ENCODE measurements at places on chromosomes 3 and 15.

DNA sequence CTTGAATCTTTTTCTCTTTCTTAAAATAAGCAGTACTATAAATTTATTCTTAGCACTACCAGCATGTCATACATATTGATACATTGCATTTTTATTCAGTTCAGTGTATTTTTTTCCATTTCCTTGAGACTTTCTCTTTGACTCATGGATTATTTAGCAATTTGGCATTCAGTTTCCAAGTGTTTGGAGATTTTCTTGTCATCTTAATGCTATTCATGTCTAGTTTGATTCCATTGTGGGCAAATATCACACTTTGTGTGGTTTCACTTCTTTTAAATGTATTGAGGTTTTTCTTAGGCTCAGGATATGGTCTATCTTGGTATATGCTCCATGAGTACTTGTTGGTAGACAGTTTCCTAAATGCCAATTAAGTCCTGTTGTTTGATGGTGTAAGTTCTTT is 99.5 kb downstream of the CHRNA7 start:
- DNase-seq: no peak

GRCh38 chr15:64379216-64379960 is 1.9 kb downstream of the PCLAF start:
- DNase-seq: no peak

GRCh38 chr3:188775412-188775811 is 396.4 kb upstream of the TPRG1 start:
- no peak for DNase-seq

DNA sequence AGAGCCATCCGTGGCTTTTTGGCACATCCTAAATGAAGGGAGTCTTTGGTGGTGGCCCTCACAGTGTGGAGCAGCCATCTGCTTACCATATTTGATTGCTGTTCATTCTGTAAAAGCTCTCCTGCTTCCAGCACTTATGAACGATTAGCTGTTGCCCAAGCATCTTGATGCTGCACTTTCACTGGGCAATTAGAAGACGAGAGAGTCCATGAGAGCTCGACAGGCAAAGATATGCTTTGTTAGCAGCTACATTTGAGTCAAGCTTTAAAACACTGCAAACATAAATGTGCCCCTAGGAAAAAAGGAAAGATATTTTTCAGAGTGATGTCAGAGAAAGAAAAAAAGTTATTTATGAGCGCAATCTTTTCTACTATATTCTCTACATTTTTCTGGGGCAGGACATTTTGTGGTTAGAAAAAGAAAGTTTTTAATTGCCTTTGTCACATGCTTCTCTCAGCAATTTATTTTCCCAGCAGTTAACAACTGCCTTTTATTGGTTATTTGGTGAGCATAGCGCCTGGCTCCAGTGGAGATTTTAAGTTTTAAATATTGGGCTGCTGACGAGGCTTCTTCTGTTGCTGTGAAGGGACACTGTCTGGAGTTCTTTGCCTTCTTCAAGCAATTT is 468.4 kb downstream of the C3orf38 start:
- DNase-seq: no peak

DNA sequence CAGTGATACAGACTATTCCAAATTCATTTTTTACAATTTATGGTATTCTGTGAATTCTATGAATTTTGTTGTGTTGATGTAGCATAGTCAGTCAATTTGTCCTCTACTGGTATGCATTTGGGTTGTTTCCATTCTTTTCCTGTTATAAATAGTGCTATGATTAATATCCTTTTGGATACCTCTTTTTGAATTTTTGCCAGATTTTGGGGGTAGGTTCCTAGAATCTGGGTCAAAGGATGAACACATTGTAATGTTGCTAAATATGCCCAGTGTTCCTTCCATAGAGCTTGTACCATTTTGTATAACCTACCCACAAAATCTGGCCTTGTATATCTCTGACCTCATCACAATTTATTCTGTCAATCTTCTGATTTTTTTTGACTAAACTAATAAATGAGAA is 44.4 kb upstream of the C3orf38 start:
- no peak for DNase-seq

GRCh38 chr15:27692438-27692837 is 406.7 kb downstream of the OCA2 start:
- DNase-seq: no peak

DNA sequence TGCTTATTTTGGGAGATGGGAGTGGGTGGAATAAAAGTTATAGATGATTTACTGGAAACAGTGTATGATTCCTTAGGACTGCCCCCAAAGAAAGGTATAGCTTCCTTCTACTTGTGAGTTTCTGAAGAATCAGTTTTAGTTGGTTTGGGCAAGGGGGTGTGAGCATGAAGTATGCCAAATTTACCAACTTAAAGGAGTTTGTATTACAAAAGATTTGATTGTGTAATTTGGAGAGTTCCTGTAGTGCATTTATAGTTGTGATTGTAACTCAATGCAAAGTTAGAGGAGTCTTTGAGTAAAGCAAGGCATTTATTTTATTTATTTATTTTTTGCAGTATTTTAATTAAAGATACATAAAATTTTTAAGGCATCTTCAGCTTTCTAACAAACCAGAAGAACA is 42.8 kb downstream of the TSC22D2 start:
- no peak for DNase-seq

DNA sequence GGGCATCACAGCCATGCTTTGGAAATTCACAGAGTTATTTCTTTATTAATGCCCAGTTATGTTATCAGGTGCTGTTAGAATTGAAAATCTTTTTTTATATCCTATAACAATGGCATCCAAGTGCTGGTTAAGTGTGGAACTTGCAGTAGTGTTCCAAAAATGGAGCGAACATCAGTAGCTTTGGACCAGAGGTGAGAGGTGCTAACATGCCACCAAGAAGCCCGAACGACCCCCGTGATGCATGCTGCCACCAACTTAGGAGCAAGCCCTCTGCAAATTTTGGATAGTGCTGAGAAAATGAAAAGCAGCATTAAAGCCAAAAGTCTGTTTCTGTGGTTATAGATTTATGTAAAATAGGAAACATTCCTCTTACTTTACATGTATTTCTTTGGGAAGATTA is 24.8 kb downstream of the RBP1 start:
- no peak for DNase-seq

- no peak for DNase-seq
Observed at GRCh38 chr3:14478956-14479550, 61.1 kb downstream of the GRIP2 start.

- DNase-seq: peak; percentile 67
Observed at GRCh38 chr15:75201616-75202250, at the start of gene C15orf39. TSS of gene C15orf39 (plus strand) at chr15:75201882. CDS start at chr15:75206049, 4,167 bp downstream.

DNA sequence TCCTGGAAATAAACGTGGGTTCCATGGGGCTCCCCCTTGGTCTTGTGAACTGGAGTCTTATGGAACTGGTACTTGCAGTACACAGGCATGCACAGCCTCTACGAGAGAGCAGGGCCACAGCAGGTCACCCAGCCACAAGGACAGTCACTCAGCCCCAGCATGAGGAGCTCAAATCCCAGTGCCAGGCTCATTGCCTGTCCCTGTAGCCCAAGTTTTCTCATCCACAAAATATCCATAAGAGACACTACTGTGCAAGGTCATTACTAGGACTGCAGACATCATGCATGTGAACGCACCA is 48.0 kb downstream of the CFAP92 start:
- DNase-seq: no peak

- DNase-seq: no peak
Observed at GRCh38 chr3:32423534-32423933, 31.9 kb downstream of the CMTM7 start.

GRCh38 chr3:154182322-154182922 is 61.2 kb downstream of the ARHGEF26 start:
- DNase-seq: no peak

GRCh38 chr15:100095541-100096247 is 246.1 kb downstream of the ADAMTS17 start:
- DNase-seq: no peak

DNA sequence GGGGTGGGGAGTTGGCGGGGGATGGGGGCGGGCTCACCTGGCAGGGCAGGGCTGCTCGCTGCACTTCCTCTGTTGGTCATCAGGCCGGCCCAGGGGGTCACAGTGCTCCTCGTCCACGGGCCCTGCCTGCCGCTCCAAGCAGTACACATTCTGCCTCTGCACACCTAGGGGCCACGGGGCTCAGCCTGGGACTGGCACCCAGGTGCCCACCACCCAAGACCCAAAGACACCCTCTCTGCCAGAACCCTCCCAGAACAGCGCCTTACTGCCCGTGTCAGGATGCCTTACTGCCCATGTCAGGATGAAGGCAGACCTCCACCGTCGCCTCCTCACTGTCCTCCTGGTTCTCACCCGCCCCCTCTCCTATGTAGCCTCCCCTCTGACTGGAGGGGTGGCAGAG is 43.2 kb downstream of the ADAMTS7 start:
- no peak for DNase-seq

DNA sequence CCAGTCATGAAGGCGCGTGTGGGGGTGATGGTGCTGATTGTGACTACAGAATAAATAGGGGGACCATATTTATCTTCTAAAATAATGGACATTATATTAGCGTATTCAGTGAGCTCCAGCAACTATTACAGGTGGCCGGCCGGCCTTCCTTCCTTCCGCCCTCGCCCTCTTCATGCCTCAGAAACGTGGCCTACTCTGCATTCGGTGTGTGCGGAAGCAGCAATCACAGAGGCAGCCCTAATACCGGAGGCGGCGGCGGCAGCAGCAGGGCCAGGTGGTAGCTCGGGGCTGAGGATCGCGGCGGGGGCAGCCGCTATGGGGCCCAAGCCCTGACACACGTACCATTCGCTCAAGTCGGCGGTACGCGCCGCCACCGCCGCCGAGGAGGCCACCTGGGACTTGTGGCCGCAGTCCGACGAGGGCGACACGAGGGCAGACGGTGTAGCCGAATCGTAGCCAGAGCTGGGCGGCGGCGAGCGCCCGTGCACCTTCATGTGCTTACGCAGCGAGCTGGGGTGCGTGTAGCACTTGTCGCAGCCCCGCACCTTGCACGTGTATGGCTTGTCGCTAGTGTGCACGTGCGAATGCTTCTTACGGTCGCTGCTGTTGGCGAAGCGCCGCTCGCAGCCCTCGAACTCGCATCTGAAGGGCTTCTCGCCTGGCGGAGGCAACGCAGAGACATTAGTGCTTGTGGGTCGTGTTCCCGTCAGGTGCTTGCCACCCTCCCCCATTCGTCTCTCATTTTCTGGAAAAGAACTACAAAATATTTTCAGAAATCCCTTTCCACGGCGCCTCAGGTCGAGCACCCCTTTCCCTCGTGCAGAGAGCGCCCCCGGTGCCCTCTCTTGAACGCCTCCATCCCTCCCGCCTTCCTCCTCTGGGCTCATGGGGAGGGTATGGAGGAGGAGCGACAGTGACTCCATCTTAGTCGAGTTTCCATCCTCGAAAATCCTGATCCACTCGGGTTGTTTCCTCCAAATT is 15.5 kb downstream of the ZIC4 start:
- DNase-seq: no peak

GRCh38 chr3:37097776-37098175 is 76.6 kb downstream of the LRRFIP2 start:
- DNase-seq: no peak

GRCh38 chr15:64893481-64894394 is 18.0 kb upstream of the ANKDD1A start:
- DNase-seq: peak; percentile 31

GRCh38 chr3:173690542-173691180 is 293.1 kb downstream of the NLGN1 start:
- DNase-seq: no peak

- DNase-seq: no peak
Observed at GRCh38 chr15:80640531-80641121, 54.5 kb upstream of the ABHD17C start.

GRCh38 chr15:51310064-51310463 is 28.3 kb downstream of the CYP19A1 start:
- DNase-seq: peak; percentile 32

- no peak for DNase-seq
Observed at GRCh38 chr3:57999417-58000115, 8.7 kb upstream of the FLNB start.

GRCh38 chr3:186108106-186108940 is 566 bp downstream of the ETV5 start:
- DNase-seq: peak; percentile 77

- peak; percentile 15 for DNase-seq
Observed at GRCh38 chr15:71066983-71067382, 48.3 kb upstream of the THSD4 start.

GRCh38 chr3:48686538-48687219 is 964 bp upstream of the NCKIPSD start:
- DNase-seq: no peak

DNA sequence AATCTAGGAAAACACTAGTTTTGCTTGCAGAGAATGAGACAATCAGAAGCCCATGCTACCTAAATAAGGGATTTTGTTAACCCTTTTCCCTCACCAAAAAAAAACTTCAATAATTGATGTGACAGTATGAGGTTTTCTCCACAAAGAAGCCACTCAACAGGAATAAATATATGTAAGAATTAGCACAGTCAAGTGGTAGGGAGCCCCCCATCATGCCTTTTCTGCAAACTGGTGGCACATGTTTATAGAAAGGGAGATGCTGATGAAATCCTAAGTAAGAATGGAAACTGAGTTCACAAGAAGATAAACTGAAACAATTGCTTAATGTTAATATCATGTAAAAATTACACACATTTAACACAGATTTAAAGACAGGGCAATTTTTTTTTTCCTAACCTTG is 51.0 kb downstream of the PHC3 start:
- no peak for DNase-seq

DNA sequence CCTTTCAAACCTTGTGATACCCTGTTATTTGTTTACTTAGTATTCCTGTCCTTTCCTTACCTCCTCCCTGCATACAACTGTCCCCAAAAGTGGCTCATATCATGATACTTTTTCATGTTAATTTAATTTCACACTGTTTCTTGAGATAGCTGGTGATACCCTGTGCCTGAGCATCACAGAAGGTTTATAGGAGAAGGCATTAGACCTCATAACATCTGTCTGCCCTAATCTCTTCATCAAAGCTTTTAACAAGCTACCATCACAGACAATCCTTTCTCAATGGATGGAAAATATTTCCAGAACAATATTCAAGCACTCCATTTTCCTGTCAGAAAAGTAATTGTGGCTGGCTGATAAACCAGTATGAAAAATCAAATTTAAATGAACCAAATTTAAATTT is 81.6 kb downstream of the SSR3 start:
- DNase-seq: no peak
